ENCODE measurements at places on chromosomes 3 and 15. TPM values are rescaled to one million over a fixed set of nuclear protein-coding genes. Genes with fewer than 3 reads are reported as not detected.

- no peaks in the 10 kb centered on the region for H3K27me3 ChIP-seq
- H3K4me3 ChIP-seq, result no peak overlapping the region
- DNase-seq, result no peak
- H3K4me1 ChIP-seq, result no peaks in the 10 kb centered on the region
These were observed 6.3 kb downstream of the OXSR1 start for GRCh38 chr3:38171622-38172021.

- no peaks in the 10 kb centered on the region for H3K4me1 ChIP-seq
- H3K27me3 ChIP-seq, result no peaks in the 10 kb centered on the region
- no peak overlapping the region for H3K4me3 ChIP-seq
- no peak for DNase-seq
- H3K36me3 ChIP-seq, result no peaks in the 10 kb centered on the region
These were observed 49.9 kb upstream of the KLF13 start for GRCh38 chr15:31276596-31277298.

- no peak overlapping the region for H3K4me3 ChIP-seq
- peak; percentile 74 for DNase-seq
- no peaks in the 10 kb centered on the region for H3K36me3 ChIP-seq
- no peaks in the 10 kb centered on the region for H3K4me1 ChIP-seq
- peaks cover 24% of the 10 kb centered on the region for H3K27me3 ChIP-seq
- no peak overlapping the region for H3K27ac ChIP-seq
These were observed 18.1 kb downstream of the MB21D2 start for GRCh38 chr3:192899540-192899982.

DNA sequence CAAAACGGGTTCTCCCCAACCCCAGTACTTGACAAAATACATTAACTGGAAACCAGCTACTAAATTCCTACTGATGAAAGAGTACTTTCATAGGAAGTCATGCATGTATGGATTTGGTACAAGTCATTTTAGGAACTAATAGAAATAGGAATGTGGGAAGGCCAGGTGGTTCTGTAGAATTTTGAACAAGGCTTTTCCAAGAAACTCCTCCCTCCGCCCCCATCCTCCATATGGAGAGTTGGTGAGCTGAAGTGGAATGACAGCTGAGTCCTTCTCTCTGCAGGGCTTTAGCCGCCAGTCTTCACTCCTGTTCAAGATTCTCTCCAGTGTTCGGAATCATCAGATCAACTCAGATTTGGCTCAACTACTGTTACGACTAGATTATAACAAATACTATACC, 33.2 kb downstream of the TUBGCP4 start:
- H3K4me1 ChIP-seq, result no peaks in the 10 kb centered on the region
- no peaks in the 10 kb centered on the region for H3K27me3 ChIP-seq

GRCh38 chr3:69505770-69506407, 120.0 kb upstream of the FRMD4B start:
- peaks cover 9% of the 10 kb centered on the region for H3K4me1 ChIP-seq
- peak; percentile 13 for DNase-seq
- peak overlapping the region; percentile 4 for H3K27ac ChIP-seq
- no peaks in the 10 kb centered on the region for H3K36me3 ChIP-seq

GRCh38 chr3:144622845-144623244, 651.2 kb downstream of the DIPK2A start:
- H3K27me3 ChIP-seq, result no peaks in the 10 kb centered on the region
- DNase-seq, result no peak
- H3K27ac ChIP-seq, result no peak overlapping the region
- no peak overlapping the region for H3K4me3 ChIP-seq

GRCh38 chr3:85037203-85037602, 78.4 kb downstream of the CADM2 start:
- H3K4me3 ChIP-seq, result no peak overlapping the region
- no peak for DNase-seq
- H3K4me1 ChIP-seq, result no peaks in the 10 kb centered on the region
- no peaks in the 10 kb centered on the region for H3K27me3 ChIP-seq

SLC2A2 gene
- not detected for total RNA-seq

IL12A gene
- total RNA-seq, result not detected

SKOR1 gene
- total RNA-seq, result 1.1 TPM

CYP19A1 gene
- total RNA-seq, result 0.69 TPM

GRCh38 chr3:159850481-159850880, 138.2 kb upstream of the IL12A start:
- no peak overlapping the region for H3K4me3 ChIP-seq
- peaks cover 5% of the 10 kb centered on the region for H3K36me3 ChIP-seq
- peaks cover 32% of the 10 kb centered on the region for H3K4me1 ChIP-seq
- peak overlapping the region; percentile 98 for H3K27ac ChIP-seq
- DNase-seq, result no peak

GRCh38 chr3:113304102-113304501, 92.7 kb downstream of the BOC start:
- H3K4me1 ChIP-seq, result no peaks in the 10 kb centered on the region
- H3K4me3 ChIP-seq, result no peak overlapping the region
- no peak for DNase-seq
- H3K27ac ChIP-seq, result no peak overlapping the region
- H3K27me3 ChIP-seq, result no peaks in the 10 kb centered on the region

- no peaks in the 10 kb centered on the region for H3K27me3 ChIP-seq
- H3K36me3 ChIP-seq, result no peaks in the 10 kb centered on the region
- no peak overlapping the region for H3K27ac ChIP-seq
- no peak overlapping the region for H3K4me3 ChIP-seq
These were observed 41.5 kb upstream of the RBMS3 start for GRCh38 chr3:29239376-29239775.

- peaks cover 45% of the 10 kb centered on the region for H3K27me3 ChIP-seq
- H3K27ac ChIP-seq, result no peak overlapping the region
- H3K4me1 ChIP-seq, result no peaks in the 10 kb centered on the region
These were observed 289 bp downstream of the PCSK6 start for GRCh38 chr15:101489237-101489598.

DNA sequence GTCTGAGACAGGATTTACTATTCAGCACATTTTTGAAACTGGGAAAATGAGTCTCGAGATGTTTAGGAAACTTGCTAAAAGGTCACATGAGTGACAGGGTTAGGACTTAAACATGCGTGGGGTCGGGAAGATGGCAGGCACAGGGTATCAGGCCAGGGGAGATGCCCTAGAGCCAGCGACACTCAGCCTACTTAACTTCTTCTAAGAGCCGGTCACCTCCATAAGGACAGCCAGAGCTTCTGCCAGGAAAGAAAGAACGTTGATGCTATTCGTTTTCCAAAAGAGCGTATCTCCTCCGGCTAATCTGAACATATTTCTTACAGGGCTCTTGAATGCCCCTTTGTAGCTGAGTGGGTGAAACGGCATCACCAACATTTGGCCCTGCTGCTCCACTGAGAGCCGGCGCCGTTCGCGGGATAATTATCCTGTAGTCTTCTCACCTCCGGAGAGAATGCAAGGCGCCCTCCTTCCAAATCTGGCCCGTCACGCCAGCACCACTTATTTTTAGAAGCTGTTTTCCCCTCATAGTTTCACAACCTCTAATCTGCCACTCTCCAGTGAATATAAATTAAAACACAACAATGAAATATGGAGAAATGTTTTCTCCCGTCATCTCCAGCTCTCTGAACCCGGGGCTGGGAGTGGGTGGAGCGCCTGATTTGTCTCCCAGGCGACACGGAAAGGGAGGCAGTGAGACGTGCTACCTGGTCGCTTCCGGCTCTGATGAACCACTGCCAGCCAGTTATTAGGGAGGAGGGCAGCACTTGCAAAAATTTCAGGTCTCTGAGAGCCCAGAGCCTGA, 58.5 kb downstream of the LIPC start:
- DNase-seq, result no peak
- no peak overlapping the region for H3K27ac ChIP-seq
- H3K4me3 ChIP-seq, result no peak overlapping the region
- H3K36me3 ChIP-seq, result no peaks in the 10 kb centered on the region
- no peaks in the 10 kb centered on the region for H3K4me1 ChIP-seq

DNA sequence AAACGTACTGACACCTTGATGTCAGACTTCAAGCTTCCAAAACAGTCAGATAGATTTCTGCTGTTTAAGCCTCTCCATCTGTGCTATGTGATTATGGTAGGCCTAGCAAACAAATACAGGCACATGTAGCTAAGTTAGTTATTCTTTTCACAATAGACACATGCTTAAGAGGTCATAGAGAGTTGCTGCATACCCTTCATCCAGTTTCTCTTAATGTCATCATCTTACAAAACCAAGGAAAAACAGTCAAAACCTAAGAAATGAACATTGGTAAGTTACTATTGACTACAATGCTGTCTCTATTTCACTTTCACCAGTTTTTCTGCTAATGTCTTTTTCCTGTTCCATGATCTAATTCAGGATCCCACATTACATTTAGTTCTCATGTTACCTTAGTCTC, 946.8 kb downstream of the TUSC7 start:
- H3K27ac ChIP-seq, result no peak overlapping the region
- H3K4me3 ChIP-seq, result no peak overlapping the region
- H3K36me3 ChIP-seq, result no peaks in the 10 kb centered on the region
- no peaks in the 10 kb centered on the region for H3K27me3 ChIP-seq

DNA sequence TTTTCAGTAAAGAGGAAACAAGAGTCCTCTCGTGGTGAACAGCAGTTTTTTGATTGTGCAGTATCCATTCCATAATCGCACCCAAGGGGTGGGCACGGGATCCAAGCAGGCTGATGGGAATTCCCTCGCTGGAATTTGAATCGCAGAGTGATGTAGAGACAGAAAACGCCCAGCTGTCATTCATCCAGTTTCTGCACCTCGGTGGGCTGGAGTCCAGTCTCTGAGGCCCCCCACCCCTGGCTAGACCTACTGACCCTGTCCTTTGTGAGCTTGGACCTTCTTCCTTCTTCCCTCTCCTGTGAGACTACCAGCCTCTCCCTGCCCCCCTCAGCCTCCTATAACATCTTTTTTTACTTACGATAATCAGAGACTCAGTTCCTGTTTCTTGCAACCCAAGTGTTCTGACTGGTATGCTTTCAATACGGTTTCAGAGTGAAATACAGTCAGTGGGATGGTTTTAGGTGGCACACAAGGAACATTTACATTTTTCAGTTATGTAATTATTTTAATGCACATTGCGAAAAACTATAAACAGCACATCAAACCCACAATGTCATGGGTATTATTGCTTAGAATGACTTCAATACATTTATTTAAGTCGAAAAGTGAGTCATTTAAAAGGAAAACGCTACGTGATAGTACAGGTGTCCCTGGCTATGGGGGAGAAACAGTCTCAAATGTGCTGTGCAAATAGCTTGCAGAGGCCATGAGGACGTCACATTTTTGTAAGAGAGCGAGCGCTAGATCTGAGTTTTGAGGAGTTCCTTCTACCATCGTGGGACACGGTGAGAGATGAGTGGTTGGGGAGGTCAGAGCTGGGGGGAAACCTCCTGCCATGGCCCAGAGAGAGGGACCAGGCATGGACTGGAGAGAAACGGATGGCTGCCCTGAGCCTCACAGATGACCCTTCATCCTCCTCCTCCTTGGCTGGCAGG, 37.5 kb upstream of the CHST2 start:
- no peak for DNase-seq
- H3K4me1 ChIP-seq, result no peaks in the 10 kb centered on the region
- H3K4me3 ChIP-seq, result no peak overlapping the region

- no peaks in the 10 kb centered on the region for H3K27me3 ChIP-seq
- H3K4me3 ChIP-seq, result no peak overlapping the region
- no peak overlapping the region for H3K27ac ChIP-seq
- no peaks in the 10 kb centered on the region for H3K36me3 ChIP-seq
- peaks cover 13% of the 10 kb centered on the region for H3K4me1 ChIP-seq
- DNase-seq, result peak; percentile 24
These were observed 94.7 kb downstream of the IL5RA start for GRCh38 chr3:3015185-3016089.

DNA sequence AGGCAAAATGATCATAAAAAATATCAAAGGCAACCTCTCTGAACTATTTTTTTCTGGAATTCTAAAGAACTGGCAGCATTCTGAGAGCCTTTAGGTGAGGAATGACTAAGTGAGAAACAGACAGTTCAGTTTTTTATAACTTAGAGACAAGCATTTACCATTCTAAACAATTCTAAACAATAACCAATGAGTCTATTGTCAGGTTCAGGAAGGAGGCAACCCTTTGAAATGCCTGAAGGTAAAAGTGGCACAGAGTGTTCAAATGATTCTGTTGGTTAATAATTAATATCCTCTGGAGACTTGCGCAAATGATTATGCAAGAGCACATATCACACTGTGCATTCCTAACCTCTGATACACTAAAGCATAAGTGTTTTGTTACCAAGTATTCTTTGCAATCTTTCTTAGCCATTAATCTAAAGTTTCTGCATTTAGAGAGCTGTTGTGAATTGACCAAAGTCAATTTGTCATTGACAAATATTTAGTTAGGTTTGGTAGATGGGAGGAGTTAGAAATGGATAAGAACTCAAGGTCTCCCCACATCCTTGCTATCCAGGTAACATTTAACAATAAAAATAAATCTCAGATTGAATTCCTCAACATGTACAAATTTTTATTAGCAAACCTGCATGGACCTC, 9.2 kb upstream of the TGFBR2 start:
- H3K4me1 ChIP-seq, result no peaks in the 10 kb centered on the region
- no peak overlapping the region for H3K27ac ChIP-seq
- DNase-seq, result no peak
- no peaks in the 10 kb centered on the region for H3K36me3 ChIP-seq
